ENCODE measurements at places on chromosomes 4 and X.

DNA sequence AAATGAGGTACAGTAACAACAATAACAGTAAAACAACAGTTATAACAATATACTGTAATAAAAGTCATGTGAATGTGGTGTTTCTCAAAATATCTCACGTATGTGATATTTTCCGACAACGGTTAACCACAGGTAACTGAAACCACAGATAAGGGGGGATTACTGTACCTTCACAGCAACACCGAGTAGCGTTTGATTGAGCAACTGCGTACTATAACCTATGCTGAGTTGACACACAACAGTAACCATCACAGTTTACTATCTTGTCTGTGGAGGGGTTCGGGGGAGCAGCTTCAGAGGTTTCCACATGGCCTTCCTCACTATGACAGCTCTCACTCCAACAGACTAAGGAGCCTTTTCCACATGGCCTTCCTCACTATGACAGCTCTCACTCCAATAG lies 13.4 kb downstream of the RBMX2 start:
- no peak for DNase-seq

- no peak for DNase-seq
Measured at GRCh38 chr4:123826896-123827295, 430.3 kb downstream of the SPRY1 start.

DNA sequence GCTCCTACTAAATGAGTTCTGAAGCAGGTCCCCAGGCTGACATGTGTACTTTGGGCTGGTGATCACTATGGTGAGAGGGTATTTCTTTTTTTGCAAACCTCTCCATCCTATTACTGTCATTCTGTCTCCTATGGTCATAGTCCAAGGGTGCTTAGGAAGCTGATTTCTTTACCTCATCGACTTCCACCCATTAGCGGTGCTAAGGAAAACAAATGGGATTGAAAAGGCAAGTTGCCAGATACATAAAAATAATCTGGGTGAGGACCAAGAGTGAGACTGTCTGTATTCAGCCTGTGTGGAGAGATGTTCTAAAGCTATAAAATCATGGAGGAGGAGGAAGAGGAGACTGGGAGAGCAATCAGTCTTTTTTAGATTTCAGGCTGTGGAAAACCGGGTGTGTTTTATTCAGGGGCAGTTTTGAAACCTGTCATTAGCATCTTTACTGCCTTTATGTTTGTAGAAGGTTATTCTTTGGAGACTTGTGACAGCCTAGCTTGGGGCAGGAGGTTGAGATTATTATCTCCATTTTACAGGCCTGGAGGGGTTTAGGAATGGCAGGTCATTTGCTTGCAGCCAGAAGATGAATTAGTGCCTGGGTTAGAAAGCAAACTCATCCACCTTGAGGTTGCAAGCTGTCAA lies 1.9 kb downstream of the TMEM164 start:
- no peak for DNase-seq

DNA sequence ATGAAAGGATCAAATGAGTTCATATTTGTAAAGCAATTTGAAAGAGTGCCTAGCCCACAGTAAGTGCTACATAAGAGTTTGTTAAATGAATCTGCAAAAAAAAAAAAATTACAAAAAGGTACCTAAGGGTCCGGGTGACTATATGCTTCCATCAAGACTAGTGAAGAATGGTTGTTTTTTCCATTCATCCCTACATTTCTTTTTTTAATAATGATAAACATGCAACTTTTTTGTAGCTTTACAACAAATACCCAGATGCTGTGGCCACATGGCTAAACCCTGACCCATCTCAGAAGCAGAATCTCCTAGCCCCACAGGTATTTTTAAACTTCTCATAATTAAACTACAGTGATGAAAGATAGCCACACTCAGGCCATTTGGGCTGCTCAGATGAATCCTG lies 4.3 kb downstream of the SPP1 start:
- DNase-seq: no peak

- no peak for DNase-seq
Measured at GRCh38 chr4:1400831-1401408, 5.3 kb downstream of the NKX1-1 start.
